Myometrial cell (primary cell): ENCODE measurements at places on chromosomes 16 and 17. TPM values are rescaled to one million over a fixed set of nuclear protein-coding genes. Genes with fewer than 3 reads are reported as not detected.

CES4A gene
- total RNA-seq = 2.5 and 3.2 TPM in 2 replicates

CCDC40 gene
- 0.29 and 0.53 TPM in 2 replicates for total RNA-seq

CTRL gene
- total RNA-seq = 0.53 and 0.58 TPM in 2 replicates

TMEM101 gene
- total RNA-seq = 78.2 and 83.9 TPM in 2 replicates

KRTAP2-3 gene
- 0.89 TPM in 1 of 2 replicates, not detected in the other for total RNA-seq
